ENCODE measurements at places on chromosomes 1 and 21.

DNA sequence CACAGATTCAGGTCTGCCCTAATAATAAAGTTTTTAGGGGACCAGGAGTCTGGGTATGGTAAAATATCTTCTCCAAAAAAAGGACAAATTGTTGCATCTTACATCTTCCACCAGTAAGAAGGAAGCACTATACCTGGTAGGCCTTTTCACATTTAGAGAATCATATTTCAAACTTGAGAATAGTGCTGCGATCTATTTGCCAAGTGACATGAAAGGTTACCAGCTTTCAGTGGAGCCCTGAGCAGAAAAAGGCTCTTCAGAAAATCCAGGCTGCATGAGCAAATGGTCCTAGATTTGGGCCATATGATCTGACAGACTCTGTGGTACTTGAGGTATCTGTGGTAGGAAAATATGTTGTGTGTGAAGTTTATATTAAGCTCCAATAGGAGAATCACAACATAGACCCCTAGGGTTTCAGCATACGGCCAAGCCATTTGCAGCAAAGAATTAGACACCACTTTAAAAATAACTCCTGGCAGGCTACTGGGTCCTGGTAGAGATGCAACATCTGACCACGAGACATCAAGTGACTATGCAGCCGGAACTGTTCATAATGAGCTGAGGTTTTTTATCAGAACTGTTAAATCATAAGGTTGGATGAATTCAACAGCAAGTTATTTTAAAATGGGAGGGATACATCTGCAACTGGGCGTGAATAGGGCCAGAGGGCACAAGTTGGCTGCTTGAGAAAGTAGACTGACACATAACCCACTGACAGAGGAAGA is 38.6 kb upstream of the CCDC190 start:
- DNase-seq = no peak

- DNase-seq = no peak
Measured at GRCh38 chr1:205571747-205572146, 60.1 kb downstream of the ELK4 start.

- no peak for DNase-seq
Measured at GRCh38 chr21:33196941-33197374, 32.8 kb upstream of the IFNAR2 start.

- no peak for DNase-seq
Measured at GRCh38 chr1:174874331-174875053, 125.3 kb upstream of the CACYBP start.

- DNase-seq = no peak
Measured at GRCh38 chr1:25715888-25716287, 84.1 kb upstream of the SELENON start.

DNA sequence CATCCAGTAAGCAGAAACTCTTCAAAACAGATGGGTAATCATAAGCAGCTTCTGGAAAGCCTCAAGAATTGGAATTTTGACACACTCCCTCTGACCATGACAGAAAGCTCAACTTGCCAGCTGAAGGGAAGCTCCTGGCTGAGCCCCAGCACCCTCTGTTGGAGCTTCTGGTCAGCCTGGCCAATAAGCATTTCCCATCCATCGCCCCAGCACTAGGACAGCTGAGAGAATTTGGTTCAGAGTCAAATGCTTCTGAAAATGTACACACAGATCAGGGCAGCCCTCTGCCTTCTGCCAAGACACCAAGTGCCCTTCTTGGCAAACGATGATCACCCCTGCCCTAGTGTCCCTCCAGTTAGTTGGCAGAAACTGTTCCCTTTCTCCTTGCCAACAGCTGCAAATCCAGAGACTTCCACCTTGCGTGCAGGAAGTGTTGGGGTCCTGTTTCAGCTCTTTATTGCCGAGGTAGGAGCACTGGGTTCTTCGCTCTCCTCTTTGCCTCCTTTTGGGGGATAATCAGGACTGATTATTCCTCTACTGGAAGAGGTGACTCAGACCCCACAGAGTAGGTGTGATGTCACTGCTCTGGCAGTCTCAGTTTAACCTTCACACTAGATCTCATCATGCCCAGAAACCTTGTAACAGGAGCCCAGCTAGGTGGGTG is 11.9 kb downstream of the PIGV start:
- no peak for DNase-seq

GRCh38 chr1:171501305-171502024 is 16.1 kb downstream of the PRRC2C start:
- DNase-seq = no peak

GRCh38 chr1:113630340-113631327 is 128.7 kb downstream of the PHTF1 start:
- DNase-seq = no peak

DNA sequence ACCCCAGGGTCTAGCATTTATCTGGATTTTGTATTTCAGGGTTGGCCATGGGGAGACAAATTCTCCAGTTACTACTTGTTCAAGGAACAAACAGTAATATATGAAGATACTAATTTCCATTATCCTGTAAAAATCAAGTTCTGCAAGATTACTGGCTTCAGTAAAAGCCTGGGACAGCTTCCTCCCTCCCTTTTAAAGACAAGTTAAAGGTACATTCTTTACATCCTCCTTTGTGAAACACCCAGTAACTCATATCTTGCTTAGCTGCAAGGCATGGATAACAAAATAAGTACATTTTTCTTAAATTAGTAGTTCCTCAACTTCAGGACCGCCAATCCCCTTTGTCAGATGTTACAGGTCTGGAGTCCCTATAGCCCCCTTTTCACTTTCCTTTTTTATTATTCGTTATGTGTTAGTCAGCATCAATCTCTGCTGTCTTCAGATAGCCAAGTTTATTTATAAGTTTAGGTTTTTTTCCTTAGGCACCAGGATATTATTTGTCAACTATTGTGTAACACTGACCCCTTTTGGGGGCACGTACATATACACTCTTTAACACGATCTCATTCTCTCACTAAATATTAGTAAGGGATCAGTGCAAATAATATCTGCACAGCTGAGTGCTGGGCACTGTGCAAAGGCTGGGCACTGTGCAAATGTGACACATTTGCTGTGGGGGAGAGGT is 9.8 kb downstream of the ERRFI1 start:
- no peak for DNase-seq

GRCh38 chr1:224333309-224333926 is 3.4 kb upstream of the NVL start:
- DNase-seq = no peak

GRCh38 chr21:41052820-41053555 is 115.0 kb upstream of the BACE2 start:
- DNase-seq = no peak

DNA sequence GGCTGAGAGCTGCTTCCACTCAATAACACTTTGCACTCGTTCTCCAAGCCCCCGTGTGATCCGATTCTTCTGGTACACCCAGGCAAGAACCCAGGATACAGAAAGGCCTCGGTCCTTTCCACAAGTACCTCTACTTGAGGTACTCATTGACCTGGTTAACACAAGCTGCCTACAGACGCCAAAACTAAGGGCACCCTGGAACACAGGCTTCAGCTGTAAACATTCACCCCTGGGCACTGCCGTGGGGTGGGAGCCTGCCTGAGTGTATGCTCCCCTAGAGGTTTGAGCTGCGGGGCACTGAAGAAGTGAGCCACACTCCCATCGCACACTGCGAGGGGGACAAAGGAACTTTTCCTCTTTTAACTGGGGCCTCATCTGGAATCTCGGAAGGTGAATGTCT is 30.5 kb downstream of the LRRC3 start:
- DNase-seq = no peak

DNA sequence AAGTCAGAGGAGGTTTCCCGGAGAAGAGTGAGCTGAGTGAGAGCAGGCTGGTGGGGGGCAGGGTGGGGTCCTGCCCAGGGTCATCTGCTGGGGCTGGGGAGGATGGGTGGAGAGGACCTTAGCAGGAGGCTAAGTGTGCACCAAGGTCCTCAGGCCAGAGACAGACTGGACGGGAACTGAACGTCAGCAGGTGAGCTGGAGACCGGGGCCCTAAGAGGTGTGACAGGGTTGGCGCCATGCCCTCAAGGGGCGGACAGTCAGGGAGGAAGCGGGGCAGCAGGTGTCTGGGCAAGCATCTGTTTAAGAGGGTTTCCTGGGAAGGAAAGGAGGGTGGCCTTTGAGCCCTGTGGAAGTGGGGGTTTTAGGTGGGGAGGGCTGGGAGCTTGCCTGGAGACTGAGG is 13.6 kb upstream of the PTPN7 start:
- no peak for DNase-seq

DNA sequence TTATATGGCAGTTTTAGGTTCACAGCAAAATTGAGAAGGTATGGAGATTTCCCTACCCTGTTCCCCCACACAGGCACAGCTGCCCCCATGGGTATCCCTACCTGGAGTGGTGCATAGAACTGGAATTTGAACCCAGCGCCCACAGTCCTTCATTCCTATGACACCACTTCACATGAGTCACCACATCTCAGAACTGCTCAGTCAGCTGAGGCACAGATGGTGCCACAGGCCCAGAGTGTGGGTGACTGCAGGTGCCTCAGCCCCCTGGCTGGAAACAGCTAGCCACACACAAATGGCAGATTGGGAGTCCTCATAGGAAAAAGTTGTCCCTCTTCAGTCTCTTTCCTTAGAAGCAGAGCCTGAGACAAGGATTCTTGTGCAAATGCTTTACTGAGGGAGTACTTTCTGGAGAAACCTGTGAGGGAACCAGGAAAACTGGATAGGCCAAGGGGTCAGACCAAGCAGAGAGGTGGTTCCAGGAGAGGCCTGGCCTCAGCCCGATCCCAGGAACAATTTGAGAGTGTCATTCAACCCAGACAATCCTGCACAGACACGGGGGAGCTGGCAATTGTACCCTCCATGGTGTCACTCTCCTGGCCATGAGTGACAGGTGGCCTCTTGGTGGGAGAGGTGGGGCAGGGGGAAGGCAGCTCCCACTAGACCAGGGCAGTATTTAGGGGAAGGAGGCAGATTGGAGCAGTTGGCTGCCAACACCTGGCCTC is 6.9 kb downstream of the PLA2G2D start:
- DNase-seq = no peak

DNA sequence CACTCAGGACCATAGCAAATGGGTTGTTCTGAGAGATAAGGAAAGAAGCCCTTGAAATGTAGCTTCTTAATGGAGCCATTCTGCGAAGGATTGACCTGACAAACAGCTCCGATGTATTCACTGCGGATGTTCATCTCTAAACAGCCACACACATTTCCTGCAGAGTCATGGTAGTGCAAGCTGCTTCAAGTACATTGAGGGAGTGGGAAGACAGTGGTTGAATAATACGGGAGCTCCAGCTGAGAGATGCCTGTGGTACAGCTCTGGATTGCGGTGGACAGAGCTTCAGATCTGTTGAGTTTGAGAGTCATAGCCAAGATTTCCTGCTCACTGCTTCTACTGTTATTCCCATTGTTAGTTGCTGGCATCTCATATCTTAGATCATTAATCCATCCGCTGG is 86.6 kb downstream of the ZBTB18 start:
- no peak for DNase-seq

Measured in cortex of kidney (tissue), 1 donor.